Skin of body (tissue), 3 donors: ENCODE measurements at places on chromosomes 5 and 9.

- no peak for DNase-seq
Observed at GRCh38 chr9:5838884-5839571, 6.1 kb upstream of the ERMP1 start.

- DNase-seq = no peak
Observed at GRCh38 chr9:130171226-130172148, 717 bp upstream of the NCS1 start.

- no peak for DNase-seq
Observed at GRCh38 chr9:91259162-91259561, 102.6 kb downstream of the AUH start.

- no peak for DNase-seq
Observed at GRCh38 chr9:136180586-136180985, 24.3 kb downstream of the LHX3 start.

GRCh38 chr5:61817472-61818326, 485.6 kb downstream of the ZSWIM6 start:
- peak; percentile 58 for DNase-seq

GRCh38 chr9:101140764-101141163, 112.2 kb downstream of the PLPPR1 start:
- no peak for DNase-seq

- DNase-seq = no peak
Observed at GRCh38 chr5:123549256-123549904, 37.4 kb downstream of the CSNK1G3 start.

DNA sequence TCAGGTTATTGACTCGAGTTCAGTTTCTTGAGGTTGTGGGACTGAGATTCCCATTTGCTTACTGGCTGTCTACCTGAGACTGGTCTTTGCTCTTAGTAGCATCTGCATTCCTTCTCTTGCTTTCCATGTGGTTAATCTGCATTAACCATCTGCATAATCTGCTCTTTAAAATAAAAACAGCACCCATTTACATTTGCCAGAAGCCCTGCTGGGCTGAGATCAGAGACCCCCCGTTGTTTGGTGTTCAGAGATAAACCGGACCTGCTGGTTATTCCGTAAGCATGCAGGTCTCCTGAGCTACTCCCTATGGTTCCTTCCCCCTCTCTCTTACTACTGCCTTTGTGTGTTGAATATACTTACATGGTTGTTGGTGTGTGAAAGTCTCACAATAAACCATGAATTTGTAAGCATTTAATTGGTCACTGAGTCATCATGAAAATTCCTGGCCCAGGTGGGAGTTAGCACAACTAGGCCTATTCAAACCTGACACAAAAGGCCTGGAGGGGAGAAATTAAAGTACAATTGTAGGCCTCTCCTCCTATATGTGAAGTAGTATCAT, 396.7 kb downstream of the MRPS30 start:
- no peak for DNase-seq

GRCh38 chr9:131043646-131044045, 34.7 kb downstream of the LAMC3 start:
- no peak for DNase-seq

- DNase-seq = no peak
Observed at GRCh38 chr5:83715236-83716065, 5.2 kb downstream of the HAPLN1 start.

DNA sequence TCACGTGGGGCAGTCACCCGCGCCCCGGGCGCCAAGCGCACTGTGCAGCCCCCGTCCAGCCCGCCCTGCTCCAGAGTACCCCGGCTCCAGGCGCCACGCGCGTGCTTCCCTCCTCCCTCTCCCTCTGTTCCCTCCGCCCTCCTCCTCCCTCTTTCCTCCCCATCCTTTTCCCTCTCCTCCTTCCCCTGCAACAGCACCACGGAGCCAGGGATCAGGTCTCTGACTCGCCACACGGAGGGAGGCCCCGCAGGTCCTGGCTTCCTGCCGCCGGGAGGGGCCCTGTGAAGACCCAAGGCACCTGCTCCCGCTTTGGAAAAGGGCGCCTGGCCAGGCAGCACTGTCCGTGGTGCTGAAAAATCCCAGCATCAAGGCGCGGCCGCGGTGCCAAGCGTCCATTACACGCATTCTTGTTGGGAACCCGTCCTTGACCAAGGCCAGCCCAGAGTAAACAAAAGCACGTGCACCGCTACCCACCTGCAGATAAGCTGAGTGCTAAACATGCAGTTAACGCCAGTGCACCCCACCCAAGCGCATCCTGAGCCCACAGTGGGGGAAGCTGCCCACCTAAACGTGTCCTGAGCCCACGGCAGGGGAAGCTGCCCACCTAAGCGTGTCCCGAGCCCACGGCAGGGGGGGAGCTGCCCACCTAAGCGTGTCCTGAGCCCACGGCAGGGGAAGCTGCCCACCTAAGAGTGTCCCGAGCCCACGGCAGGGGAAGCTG, 21.7 kb downstream of the SLC6A18 start:
- DNase-seq = no peak

DNA sequence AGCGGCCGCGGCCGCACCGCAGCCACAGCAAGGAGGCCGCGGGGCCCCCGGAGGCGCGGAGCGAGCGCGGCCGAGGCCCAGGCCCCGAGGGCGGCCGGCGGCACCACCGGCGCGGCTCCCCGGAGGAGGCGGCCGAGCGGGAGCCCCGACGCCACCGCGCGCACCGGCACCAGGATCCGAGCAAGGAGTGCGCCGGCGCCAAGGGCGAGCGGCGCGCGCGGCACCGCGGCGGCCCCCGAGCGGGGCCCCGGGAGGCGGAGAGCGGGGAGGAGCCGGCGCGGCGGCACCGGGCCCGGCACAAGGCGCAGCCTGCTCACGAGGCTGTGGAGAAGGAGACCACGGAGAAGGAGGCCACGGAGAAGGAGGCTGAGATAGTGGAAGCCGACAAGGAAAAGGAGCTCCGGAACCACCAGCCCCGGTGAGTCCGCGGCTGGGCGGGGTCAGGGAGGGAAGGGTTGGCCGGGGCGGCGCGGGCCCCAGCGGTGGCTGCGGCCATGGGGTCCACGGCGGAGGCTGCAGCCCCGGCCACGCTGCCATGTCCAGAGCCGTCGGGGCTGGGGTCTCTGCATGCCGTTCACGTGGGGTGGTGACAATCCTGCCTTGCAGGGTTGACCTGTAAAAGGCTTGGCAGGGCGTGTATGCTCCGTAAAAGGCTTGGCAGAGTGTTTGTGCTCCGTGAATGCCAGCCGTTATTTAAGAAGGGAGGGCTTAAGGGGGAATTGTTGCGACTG, 146.0 kb downstream of the CACNA1B start:
- DNase-seq = no peak

- no peak for DNase-seq
Observed at GRCh38 chr5:38546691-38547146, 9.7 kb downstream of the LIFR start.

GRCh38 chr9:105355781-105356180, 92.1 kb upstream of the FSD1L start:
- DNase-seq = no peak

DNA sequence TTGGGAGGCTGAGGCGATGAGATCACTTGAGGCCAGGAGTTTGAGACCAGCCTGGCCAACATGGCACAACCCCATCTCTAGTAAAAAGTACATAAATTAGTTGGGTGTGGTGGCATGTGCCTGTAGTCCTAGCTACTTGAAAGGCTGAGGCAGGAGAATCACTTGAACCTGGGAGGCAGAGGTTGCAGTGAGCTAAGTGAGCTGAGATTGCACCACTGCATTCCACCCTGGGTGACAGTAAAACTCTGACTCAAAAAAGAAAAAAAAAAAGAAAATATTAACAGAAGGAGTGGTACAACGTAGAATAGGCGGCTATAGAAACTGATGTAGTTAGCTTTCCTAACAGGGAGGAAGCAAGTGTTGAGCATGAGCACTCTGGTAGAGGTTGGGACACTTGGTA, 59.9 kb downstream of the PBX3 start:
- no peak for DNase-seq

DNA sequence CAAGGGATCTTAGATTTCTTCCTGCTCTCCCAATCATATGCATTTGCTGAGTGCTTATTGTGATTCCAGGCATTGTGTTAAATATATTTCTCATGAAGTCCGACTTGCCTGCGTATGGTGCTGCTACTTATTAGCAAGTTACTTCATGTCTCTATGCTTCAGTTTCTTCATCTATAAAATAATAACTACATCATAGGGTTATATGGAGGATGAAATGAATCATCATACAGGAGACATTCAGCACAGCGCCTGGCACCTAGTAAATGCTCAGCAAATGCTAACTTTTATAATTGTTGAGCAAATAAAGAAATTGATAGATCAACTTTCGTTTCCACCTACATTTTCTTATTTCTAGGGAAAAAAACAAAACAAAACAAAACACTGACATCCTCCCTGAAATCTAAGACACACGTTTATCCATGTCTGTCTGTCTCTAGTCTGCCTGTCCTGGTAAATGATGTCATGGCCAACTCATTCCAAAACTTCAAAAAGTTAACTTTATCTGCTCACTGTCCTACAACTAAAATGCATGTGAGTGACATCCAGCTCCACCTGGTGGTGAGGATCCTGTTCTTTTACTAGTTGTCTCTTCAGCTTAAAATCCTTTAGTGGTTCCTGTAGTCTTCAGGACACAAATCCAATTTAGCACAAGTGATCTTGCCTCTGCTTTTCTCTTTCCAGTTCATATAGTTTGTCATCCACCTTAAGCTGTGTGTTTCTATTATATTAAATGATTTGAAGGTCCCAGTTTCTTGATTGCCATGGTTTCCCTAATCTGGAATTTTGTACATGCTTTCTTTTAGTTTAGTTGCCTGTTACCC, 27.7 kb downstream of the PPP3R2 start:
- DNase-seq = no peak

DNA sequence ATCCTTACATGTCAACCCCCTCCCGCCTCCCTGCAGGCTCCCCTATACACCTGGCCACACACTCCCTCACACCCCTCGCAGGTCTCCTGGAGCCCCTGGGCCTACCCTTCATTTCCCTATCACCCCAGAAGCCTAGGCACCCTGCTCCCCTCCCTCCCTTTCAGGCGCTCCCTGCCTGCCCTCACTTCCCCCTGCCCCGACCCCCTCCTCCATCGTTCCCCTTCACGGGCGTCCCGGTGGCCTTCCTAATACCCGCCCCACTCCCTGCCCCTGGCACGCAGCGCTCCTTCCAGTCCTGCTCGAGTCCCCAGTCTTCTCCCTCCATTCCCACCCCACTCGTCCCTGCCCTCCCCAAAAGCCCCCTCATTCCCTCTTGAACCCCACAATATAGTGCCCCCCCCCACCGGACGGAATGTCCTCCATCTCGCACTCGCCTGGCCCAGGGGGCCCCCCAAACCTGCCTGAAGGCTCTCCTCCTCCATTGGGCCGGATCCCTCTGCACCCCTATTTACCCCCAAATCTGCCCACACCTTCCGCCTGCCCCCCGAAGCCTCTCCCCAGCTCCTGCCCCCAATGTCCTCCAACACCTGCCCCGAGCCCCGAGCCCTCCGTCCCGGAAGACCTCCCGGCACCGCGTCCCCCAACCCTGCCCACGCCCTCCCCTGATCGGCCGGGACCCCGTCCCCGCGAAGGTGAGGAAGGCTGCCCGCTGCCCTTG, 746 bp downstream of the STRBP start:
- DNase-seq = no peak

- DNase-seq = no peak
Observed at GRCh38 chr9:12631866-12632265, 61.3 kb upstream of the TYRP1 start.

- DNase-seq = no peak
Observed at GRCh38 chr5:58505502-58505901, 14.3 kb downstream of the GAPT start.

GRCh38 chr9:127942216-127943010, 4.8 kb upstream of the DPM2 start:
- no peak for DNase-seq
